T1000 (cell line): ENCODE measurements at places on chromosomes 6 and 20.

GRCh38 chr6:132669690-132670291, 10.8 kb upstream of the TAAR1 start:
- DNase-seq: no peak

DNA sequence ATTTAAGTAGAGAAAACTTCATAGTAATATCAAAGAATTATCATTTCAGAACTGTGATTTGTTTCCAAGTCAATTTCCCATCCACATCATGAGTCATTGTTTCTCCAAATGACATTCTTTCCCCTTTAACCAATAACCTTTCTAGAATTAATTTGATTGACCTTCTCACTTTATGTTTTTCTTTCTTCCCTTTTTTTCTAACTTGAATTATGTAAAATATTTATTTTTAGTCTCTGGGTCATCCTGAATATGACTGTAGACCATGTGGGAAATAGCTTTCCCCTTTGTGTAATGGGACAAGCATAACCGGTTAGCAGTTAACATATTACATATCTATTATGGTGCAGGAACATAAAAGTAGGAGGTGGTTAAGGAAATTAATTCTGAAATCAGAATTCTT, 291.1 kb downstream of the GJA1 start:
- no peak for DNase-seq

DNA sequence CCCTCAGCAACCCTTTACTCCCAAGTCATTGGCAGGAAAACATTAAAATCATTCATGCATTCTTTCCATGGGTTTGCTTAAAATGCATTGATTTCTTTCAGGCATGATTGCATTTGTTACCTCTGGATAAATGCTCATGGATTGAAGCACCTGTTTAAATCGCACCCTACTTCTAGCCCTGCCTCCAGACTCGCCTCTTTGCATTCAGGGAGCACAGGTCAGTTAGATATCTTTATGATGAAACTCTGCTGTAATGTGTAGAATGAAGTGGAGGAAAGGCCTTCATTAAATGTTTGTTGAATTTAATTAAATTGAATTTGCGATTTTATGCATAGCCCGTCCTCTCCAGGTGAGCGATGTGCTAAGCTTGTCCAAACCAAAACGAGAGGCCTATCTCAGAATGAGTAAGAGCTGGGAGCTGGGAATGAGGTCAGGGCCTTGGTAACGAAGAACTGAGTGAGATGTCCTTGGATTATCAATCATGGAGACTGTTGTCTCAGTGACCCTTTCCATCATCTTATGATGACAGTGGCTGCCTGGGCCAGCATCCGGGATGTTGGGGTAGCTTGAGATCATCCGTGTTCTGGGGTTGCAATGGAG, 210.1 kb downstream of the SYNDIG1 start:
- no peak for DNase-seq

- DNase-seq: no peak
These were observed 132.5 kb downstream of the PREX1 start for GRCh38 chr20:48695255-48695654.

- no peak for DNase-seq
These were observed 20.3 kb downstream of the SSR1 start for GRCh38 chr6:7292596-7293255.

GRCh38 chr20:42352096-42352495, 733.9 kb upstream of the CHD6 start:
- no peak for DNase-seq

DNA sequence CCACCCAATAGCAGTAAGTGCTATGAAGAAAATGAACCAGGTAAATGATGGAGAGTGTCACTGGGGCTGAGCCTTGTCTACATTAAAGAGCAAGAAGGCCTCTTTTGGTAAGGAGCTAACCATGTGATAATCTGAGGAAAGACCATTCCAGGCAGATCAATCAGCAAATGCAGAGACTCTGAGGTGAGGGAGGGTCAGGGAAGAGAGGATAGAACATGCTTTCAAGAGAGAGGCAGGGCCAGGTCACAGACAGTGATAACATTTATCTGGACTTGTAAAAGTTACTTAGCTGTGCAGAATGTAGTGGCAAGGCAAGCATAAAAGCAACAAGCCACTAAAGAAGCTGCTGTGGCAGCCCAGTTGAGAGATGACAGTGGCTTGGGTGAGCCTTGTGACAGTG, 197.3 kb downstream of the TASP1 start:
- no peak for DNase-seq

GRCh38 chr6:129183681-129184301, 300.9 kb downstream of the LAMA2 start:
- no peak for DNase-seq

DNA sequence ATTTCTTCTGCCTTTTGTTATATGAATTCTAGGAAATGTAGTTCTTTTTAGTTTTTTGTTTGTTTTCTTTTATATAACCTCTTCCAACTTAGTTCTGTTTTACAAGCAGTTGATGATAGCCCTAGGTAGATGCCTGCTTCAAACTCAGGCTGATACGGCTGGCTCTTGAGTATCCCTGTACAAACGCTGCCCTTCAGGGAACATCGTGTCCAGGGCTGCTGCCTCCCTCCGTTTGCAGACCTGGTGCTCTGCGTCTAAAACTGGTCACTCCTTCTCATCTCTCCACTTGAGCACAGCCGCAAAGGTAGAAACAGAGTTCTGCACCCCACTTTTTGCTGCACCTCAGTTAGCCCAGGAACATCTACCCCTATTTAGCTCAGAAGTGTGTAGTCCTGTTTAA, 310.1 kb downstream of the PRL start:
- DNase-seq: no peak

DNA sequence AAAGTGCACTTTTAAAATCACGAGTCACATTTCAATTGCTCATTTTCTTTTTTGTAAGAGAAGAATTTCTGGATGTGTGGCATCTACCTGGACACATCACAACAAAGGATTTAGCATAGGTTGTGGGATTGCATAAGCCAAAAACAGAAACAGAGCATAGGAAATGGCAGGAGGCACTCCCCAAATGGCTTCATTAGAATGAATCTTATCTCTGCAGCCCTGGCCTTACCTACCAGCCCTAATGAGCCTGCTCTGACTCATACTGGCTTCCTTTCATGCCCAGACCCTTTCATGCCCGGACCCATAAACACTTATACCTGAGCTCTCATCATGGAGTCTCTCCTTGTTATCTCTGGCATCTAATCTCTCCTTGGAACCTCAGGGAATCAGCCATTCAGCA, 23.9 kb upstream of the SPTLC3 start:
- DNase-seq: no peak

GRCh38 chr6:2185466-2185865, 59.9 kb downstream of the GMDS start:
- no peak for DNase-seq

DNA sequence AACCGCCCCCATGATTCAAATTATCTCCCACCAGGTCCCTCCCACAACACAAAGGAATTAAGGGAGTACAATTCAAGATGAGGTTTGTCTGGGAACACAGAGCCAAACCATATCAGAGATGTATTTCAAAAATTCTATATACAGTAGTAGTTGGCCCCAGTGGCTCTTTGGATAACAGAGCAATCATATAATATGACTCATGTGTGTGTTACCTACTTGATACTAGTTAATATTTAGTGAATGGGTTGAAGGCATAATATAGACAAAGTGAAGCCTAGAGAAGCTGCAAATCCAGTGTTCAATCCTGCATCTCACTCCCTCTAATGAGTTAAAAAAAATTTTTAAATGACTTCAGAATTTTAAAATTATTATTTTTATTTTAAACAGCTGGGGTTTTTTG, 43.2 kb downstream of the KAT14 start:
- DNase-seq: no peak

DNA sequence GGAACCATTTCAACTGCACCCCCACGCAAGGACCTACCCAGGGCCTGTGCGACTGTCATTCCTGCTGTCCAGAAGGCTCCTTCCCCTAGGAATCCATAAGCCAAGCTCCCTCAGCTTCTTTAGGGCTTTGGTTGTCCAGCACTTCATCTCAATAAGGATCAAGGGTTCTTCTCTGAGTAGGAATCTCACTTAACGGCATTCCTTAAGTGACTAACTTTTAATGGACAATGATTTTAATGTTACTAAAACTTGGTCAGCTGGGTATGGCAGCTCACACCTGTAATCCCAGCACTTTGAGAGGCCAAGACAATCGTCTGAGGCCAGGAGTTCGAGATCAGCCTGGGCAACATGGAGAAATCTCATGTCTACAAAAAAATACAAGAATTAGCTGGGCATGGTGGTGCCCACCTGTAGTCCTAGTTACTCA, 13.4 kb downstream of the UBE2V1 start:
- no peak for DNase-seq

DNA sequence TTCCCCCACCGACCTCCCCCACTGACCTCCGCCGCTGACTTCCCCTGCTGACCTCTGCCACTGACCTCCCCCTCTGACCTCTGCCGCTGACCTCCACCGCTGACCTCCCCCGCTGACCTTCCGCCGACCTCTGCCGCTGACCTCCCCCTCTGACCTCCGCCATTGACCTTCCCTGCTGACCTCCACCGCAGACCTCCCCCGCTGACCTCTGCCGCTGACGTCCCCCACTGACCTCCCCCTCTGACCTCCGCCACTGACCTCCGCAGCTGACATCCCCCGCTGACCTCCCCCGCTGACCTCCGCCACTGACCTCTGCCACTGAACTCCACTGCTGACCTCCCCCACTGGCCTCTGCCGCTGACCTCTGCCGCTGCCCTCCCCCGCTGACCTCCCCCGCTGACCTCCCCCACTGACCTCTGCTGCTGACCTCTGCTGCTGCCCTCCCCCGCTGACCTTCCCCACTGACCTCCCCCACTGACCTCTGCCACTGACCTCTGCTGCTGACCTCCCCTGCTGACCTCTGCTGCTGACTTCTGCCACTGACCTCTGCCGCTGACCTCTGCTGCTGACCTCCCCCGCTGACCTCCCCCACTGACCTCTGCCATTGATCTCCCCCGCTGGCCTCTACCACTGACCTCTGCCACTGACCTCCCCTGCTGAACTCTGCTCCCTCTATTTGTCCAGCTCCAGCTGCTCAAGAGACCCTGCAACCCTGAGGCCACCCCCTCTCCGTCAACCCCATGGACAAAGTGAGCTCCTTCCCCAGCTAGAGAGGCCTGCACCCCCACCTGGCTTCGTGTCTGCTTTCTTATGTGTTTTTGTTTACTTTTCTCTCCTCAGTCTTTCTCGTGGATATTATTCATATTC, 91.4 kb upstream of the AFDN start:
- no peak for DNase-seq
